ENCODE measurements at places on chromosomes 16 and 17.

DNA sequence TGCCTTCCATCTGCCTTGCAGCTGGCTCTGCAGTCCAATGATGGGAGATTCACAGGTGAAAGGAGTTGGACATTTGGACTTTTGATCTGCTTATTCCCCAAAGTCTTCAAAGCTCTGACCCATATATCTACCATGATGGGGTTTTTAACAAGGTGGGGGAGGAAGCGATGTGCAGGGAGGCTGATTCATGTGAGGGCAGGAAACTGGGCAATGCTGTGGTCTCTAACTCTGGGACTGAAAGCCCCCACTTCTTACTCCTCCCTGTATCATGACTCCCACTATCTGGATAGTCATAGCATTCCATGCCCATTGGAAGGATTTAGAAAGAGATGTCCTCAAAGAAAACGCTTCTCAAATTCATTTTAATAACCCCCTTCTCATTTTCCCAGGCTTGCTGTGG is 16.3 kb downstream of the HOXB1 start:
- DNase-seq = no peak

GRCh38 chr17:58789160-58789559 is 33.5 kb downstream of the PPM1E start:
- DNase-seq = no peak

- DNase-seq = no peak
These were observed 7.4 kb upstream of the HDAC5 start for GRCh38 chr17:44130693-44131349.

GRCh38 chr16:83806036-83806435 is 1.7 kb upstream of the HSBP1 start:
- DNase-seq = no peak

- DNase-seq = no peak
These were observed 255.5 kb downstream of the CDH13 start for GRCh38 chr16:82882226-82882625.

- no peak for DNase-seq
These were observed 22.8 kb upstream of the WFDC1 start for GRCh38 chr16:84271866-84272265.

DNA sequence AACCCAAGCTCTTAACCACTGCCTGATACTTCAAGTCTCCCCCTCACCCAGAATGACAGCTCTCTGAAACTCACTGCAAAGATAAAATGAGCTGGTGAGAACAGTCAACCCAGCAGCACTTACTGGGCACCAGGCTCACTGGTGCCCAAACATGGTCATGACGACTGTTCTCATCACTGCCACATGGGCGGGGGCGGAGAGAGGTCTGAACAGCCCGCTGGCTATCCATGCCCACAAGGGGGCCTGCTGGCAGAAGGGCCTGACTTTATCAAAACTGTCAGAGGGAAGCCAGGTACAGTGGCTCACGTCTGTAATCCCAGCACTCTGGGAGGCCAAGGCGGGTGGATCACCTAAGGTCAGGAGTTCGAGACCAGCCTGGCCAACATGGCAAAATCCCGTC is 4.0 kb downstream of the MYBBP1A start:
- no peak for DNase-seq

GRCh38 chr17:6589266-6589946 is 33.1 kb upstream of the PITPNM3 start:
- no peak for DNase-seq
